RCC 7860 (cell line): ENCODE measurements at places on chromosomes 6 and 20.

- no peak for DNase-seq
Measured at GRCh38 chr6:149137594-149137993, 179.9 kb upstream of the TAB2 start.

DNA sequence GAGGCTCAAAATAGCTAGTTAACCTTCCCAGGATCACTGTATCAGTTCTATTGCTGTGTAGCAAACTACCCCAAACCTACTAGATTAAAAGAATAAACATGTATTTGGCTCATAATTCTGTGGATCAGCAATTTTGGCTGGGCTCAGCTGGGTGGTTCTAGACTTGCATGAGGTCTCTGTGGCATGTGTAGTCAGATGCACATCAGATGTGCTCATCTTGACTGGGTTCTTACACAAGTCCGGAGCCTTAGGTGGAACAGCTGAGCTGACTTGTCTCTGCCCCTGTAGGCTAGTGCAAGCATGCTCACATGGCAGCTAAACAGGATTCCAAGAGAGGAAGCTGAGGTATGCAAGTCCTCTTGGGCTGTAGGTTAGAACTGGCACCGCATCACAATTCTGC is 173.2 kb upstream of the PRND start:
- DNase-seq: no peak

DNA sequence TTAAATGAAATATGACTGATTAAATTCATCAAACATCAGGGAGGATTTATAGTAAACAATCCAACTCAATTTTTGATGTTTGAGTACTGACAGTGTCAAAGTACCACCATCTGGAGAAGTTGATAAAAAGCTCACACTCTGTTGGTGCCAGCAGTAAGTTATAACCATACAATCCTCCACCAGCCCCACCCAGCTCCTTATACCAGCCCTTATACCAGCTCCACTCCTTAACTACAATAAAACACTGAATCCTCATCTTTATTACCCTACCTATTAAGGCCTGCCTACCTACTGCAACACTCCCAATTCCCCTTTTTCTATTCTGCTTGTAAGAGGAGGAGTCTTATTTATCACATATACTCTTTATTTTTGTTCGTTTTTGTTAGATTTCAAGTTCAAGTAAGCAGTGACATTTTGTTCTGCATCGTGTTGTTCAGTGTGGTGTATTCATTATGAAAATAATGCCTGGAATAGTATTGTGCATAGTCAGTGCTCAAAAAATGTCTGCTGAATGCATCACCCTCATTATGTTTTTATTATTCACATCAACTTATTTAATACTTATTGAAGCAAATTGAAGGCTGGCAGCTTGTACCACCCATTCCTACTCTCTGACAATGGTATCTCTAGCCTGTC is 954.7 kb upstream of the ADGRB3 start:
- no peak for DNase-seq

- no peak for DNase-seq
Measured at GRCh38 chr6:131013495-131013894, 49.5 kb downstream of the EPB41L2 start.

- no peak for DNase-seq
Measured at GRCh38 chr6:2477250-2477649, 231.8 kb upstream of the GMDS start.

- DNase-seq: no peak
Measured at GRCh38 chr20:59923514-59923913, 9.9 kb downstream of the SYCP2 start.

DNA sequence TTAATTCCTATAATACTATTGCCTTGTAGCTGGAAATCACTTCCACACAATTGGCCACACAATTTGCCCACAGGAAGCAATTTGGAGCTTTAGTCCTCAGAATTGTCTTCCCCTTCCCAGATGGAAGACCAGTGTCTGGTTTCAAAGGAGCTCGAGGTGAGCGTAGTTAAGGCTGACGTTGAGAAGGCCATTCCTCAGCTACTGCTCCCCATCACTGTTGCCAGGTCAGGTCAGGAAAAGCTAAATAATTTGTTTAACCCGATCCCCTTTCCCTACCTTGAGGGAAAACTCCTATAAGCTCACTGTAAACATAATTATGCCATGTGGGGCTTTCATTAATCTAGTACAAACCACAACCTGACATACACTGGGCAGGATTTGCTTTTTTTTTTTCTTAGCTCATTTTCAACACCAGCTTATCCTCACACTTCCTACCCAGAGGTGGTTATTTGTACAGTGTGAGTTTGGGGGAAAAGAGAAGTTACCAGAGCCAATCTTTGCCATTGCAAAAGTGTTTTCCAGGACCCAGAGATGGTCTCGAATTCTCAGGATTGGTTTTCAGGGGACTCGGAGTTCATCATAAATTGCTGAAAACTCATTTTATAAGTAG is 242.7 kb downstream of the CLIC5 start:
- DNase-seq: no peak

- no peak for DNase-seq
Measured at GRCh38 chr6:15966000-15966520, 162.8 kb upstream of the MYLIP start.

GRCh38 chr6:12151433-12151820 is 138.7 kb upstream of the EDN1 start:
- DNase-seq: no peak

GRCh38 chr20:19738951-19739350 is 19.1 kb upstream of the RIN2 start:
- no peak for DNase-seq

GRCh38 chr6:43855247-43855646 is 85.2 kb downstream of the VEGFA start:
- no peak for DNase-seq

GRCh38 chr6:148445620-148446019 is 103.0 kb downstream of the SASH1 start:
- no peak for DNase-seq

DNA sequence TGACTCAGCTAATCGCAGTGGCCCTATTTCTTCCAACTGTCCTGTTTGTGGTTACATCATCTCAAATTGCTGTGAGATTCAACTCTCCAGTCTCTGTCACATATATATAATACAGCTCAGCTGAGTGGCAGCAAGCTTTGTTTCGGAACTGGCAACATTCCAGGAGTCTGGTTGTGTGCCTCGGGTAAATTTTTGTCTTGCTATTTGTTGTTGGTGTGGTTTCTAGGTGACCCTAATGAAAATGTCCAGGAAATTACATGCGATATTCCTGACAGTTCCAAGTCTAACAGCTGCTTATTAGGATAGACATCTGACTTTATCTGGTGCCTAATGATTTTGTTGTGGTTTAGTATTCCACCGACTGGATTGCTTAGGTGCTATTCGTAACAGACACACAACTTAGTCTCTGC is 581.8 kb downstream of the CD109 start:
- DNase-seq: no peak
